A549 treated with Hydrocortisone at 1 μM for 4 hours (cell line): ENCODE measurements at places on chromosomes 11 and 22. TPM values are rescaled to one million over a fixed set of nuclear protein-coding genes. Genes with fewer than 3 reads are reported as not detected.

Gene MAPK8IP2
- 2.8 to 4.1 TPM (median 3.6 TPM) in 5 replicates for total RNA-seq

Gene SLC22A12
- total RNA-seq: not detected in 5 replicates

Gene PATZ1
- 20.1 to 22.5 TPM (median 21.6 TPM) in 5 replicates for total RNA-seq

Gene KRTAP5-9
- total RNA-seq: 0.09 TPM in 1 of 5 replicates, not detected in the others

Gene OR52A5
- total RNA-seq: not detected in 5 replicates

Gene LRRC32
- total RNA-seq: 0.17 to 0.23 TPM (median 0.21 TPM) in 5 replicates

Gene OR8H3
- not detected in 5 replicates for total RNA-seq

Gene BARX2
- not detected in 5 replicates for total RNA-seq

Gene CELF1
- 46.4 to 55.3 TPM (median 46.8 TPM) in 5 replicates for total RNA-seq

Gene MUC2
- total RNA-seq: 0.08 to 0.38 TPM (median 0.22 TPM) in 5 replicates

Gene MISFA
- 2.0 to 2.9 TPM (median 2.3 TPM) in 5 replicates for total RNA-seq

Gene ARHGAP8
- 1.1 to 3.0 TPM (median 2.1 TPM) in 5 replicates for total RNA-seq

Gene OR52B4
- total RNA-seq: not detected in 5 replicates

Gene RASGRP2
- 0.97 to 2.1 TPM (median 1.5 TPM) in 5 replicates for total RNA-seq

Gene PARVA
- total RNA-seq: 24.1 to 29.0 TPM (median 26.0 TPM) in 5 replicates

Gene PTPN5
- 0.02 TPM in 1 of 5 replicates, not detected in the others for total RNA-seq

Gene FGF19
- total RNA-seq: 0.05 to 0.14 TPM (median 0.08 TPM) in 4 of 5 replicates, not detected in the other

Gene LARGE2
- total RNA-seq: 1.9 to 3.5 TPM (median 2.3 TPM) in 5 replicates

Gene PIH1D2
- total RNA-seq: 0.62 to 1.0 TPM (median 0.73 TPM) in 5 replicates

Gene OR8A1
- total RNA-seq: not detected in 5 replicates

Gene WBP2NL
- 0.08 to 0.24 TPM (median 0.10 TPM) in 4 of 5 replicates, not detected in the other for total RNA-seq

Gene MMP13
- total RNA-seq: 0.07 TPM in 1 of 5 replicates, not detected in the others

Gene SEPTIN3
- 0.89 to 1.2 TPM (median 1.0 TPM) in 5 replicates for total RNA-seq

Gene RAG2
- not detected in 5 replicates for total RNA-seq

Gene DYNC2H1
- 5.6 to 7.5 TPM (median 6.3 TPM) in 5 replicates for total RNA-seq

Gene SOX6
- total RNA-seq: 0.06 to 0.20 TPM (median 0.07 TPM) in 4 of 5 replicates, not detected in the other

Gene OR2AG1
- total RNA-seq: not detected in 5 replicates

Gene OR8G5
- total RNA-seq: not detected in 5 replicates

Gene ART1
- not detected in 5 replicates for total RNA-seq

Gene NAALAD2
- total RNA-seq: 0.03 TPM in 1 of 5 replicates, not detected in the others

Gene MAFF
- 19.8 to 27.5 TPM (median 20.8 TPM) in 5 replicates for total RNA-seq

Gene APOC3
- total RNA-seq: not detected in 5 replicates

Gene F2
- 1.7 to 3.3 TPM (median 2.3 TPM) in 5 replicates for total RNA-seq

Gene PHF21B
- 0.66 to 1.2 TPM (median 0.93 TPM) in 5 replicates for total RNA-seq

Gene OR52K2
- total RNA-seq: not detected in 5 replicates

Gene HDHD5
- 40.9 to 45.0 TPM (median 44.7 TPM) in 5 replicates for total RNA-seq

Gene CTTN
- total RNA-seq: 205 to 247 TPM (median 211 TPM) in 5 replicates

Gene CASTOR1
- total RNA-seq: 5.0 to 7.3 TPM (median 5.6 TPM) in 5 replicates

Gene OR8D1
- not detected in 5 replicates for total RNA-seq

Gene CCDC116
- 0.05 to 0.06 TPM in 2 of 5 replicates, not detected in the others for total RNA-seq

Gene YPEL1
- total RNA-seq: 0.14 to 0.47 TPM (median 0.23 TPM) in 5 replicates

Gene KCNQ1OT1
- 0.05 to 0.07 TPM (median 0.06 TPM) in 5 replicates for total RNA-seq

Gene TIMM10B
- total RNA-seq: 27.1 to 36.2 TPM (median 33.5 TPM) in 5 replicates

Gene MMP27
- total RNA-seq: not detected in 5 replicates

Gene ANO3
- total RNA-seq: 0.03 to 0.05 TPM in 2 of 5 replicates, not detected in the others

Gene ABTB2
- total RNA-seq: 35.1 to 44.8 TPM (median 38.5 TPM) in 5 replicates

Gene CHRNA10
- 0.70 to 2.1 TPM (median 0.91 TPM) in 5 replicates for total RNA-seq

Gene PLEKHA7
- total RNA-seq: 46.8 to 60.2 TPM (median 57.2 TPM) in 5 replicates

Gene SLC22A25
- total RNA-seq: not detected in 5 replicates

Gene TRIM51
- total RNA-seq: not detected in 5 replicates

Gene NNMT
- total RNA-seq: 292 to 403 TPM (median 380 TPM) in 5 replicates

Gene CSNK2A3
- total RNA-seq: 1.6 to 3.6 TPM (median 2.2 TPM) in 5 replicates

Gene NAV2
- total RNA-seq: 19.3 to 33.0 TPM (median 28.5 TPM) in 5 replicates

Gene OR10D3
- not detected in 5 replicates for total RNA-seq

Gene OVOL1
- 0.03 to 0.13 TPM (median 0.08 TPM) in 3 of 5 replicates, not detected in the others for total RNA-seq
